ENCODE measurements at places on chromosomes 16 and 17.

DNA sequence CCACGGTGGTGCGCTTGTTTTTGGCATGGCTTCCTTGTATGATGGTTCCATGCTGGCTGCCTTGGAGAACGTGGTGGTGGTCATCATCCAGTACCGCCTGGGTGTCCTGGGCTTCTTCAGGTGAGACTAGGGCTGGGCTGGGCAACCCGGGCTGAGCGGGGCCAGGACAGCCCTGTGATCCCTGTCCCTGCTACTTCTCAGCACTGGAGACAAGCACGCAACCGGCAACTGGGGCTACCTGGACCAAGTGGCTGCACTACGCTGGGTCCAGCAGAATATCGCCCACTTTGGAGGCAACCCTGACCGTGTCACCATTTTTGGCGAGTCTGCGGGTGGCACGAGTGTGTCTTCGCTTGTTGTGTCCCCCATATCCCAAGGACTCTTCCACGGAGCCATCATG lies 4.9 kb downstream of the CES2 start:
- DNase-seq: no peak

DNA sequence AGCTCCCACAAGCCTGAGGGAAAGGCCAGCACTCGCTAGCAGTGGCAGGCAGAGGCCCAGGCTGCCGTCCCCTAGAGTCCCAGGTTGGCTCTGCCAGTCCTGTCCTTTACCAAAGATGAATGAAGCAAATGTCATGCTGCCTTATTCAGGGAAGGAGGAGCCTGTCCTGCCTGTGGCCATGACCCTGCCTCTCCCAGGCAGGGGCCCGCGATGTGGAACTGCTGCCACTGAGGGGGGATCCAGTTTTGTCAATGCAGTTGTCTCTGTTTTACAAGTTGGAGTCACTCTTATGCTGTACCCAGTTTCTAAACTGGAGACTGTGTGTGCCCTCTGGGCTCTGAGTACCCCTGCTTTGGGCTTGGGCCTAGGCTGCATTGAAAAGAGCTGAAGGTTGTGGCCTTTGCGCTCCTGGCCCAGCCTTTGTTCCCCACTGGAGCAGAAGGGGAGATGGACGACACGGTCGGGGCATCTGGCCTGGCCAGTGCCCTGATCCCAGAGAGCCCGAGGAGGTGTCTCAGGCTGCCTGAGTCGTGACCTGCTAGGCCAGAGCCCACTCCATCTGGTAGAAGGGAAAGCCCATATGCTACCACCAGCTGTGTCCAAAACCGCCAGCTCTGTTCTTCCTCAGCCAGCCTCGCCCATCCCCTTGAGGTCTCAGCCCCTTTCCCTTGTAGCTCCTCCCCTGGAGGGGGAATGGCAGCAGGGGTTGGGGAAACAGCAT lies 5.5 kb downstream of the LIMD2 start:
- DNase-seq: no peak

- DNase-seq: no peak
Measured at GRCh38 chr17:27398691-27399090, 57.6 kb upstream of the KSR1 start.

DNA sequence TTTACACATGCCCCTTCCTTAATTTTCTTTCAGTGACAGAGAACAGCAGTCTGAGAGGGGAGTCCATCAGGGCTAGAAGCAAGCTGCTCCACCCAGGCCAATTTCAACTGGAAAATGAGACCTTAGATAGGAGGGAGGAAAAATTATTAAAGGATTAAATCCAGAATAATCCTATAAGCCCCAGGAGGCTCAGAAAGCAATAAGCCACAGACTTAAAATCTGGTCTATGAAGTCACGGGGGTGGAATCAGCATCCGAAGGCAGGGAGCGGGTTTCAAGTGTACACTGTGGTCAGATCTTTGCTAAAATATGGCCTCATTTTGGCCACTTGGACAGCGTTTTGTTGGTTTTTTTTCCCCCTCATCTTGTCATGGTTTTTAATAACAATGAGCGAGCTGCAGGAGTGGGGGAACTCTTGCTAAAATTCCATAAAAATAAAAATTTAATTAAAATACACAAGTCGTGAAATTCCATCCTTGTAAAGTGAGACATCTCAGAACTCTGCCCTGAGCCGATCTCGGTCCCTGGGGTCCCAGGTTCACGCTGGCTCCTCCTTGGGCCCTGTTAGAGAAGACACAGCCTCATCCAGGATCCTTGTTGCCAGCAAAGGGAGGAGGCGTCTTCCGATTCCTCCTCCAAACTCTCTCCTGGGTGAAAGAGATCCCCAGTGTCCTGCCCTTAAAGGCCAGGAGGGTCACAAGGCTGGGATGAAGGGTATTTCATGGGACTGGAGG lies 51.6 kb upstream of the ETV4 start:
- DNase-seq: no peak

GRCh38 chr17:64355536-64356303 lies 34.9 kb downstream of the PECAM1 start:
- DNase-seq: peak; percentile 61
